Cardiac septum (tissue), 1 donor: ENCODE measurements at places on chromosomes 5 and 9.

- no peak for DNase-seq
Measured at GRCh38 chr9:130858739-130859705, 24.0 kb downstream of the ABL1 start.

DNA sequence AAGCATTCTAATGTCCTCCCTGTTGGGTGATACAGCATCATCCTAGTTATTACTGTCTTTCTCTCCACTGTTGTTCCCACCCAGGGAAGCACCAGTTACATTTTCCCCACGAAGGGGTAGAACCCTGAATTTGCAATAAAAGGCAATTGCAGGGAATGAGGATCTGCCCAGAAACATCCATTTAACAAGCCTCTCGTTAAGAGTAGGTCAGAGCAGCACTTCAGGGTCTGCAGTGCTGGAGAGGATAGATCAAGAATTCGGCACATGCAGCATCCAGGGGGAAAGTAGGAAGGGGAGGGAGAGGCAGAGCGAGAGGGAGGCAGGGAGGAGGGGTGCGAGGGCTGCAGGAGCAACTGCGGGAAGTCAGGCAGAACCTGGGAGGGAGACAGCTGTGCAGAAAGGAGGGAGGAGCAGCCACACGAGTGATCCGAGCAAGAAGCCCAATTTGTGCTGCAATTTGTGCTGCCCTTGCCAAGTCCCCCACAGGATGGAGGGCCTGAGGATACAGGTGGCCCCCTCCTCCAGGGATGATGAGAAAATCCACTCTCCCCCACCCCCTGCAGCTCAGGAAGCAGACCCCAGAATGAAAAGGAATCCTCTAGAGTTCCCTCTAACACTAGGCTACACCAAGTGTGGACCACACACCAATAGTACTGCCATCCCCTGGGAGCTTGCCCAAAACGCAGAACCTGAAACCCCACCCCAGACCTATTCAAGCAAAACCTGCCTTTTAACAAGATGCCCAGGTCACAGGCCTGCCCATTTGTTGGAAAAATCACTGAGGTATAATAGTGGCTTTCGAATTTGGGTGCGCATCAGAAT lies 62.2 kb downstream of the EPB41L4B start:
- no peak for DNase-seq

DNA sequence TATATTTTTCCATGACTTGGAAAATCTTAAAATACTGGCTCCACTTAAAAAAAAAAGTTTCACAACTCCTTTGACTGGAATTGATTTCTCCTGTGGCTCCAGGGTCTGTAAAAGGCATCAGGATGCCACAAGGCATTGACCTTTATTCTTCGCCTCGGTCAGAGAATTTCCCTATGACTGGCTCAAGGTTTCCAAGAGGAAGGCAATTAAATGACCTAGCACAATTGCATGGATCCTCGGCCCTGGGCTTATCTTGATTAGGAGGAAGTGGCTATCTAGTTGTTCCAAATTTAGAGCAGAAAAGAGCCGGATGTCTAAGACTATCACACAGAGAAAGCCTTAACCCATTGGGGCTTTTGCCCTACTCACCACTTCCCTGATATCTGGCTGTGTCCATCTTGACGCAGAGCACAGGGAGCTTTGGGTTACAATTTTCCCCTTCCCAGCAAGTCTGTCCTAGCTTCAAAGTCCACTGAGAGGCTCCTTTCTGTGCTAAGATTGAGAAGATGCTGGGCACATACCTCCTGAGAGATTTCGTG lies 56.9 kb upstream of the COL15A1 start:
- peak; percentile 69 for DNase-seq

DNA sequence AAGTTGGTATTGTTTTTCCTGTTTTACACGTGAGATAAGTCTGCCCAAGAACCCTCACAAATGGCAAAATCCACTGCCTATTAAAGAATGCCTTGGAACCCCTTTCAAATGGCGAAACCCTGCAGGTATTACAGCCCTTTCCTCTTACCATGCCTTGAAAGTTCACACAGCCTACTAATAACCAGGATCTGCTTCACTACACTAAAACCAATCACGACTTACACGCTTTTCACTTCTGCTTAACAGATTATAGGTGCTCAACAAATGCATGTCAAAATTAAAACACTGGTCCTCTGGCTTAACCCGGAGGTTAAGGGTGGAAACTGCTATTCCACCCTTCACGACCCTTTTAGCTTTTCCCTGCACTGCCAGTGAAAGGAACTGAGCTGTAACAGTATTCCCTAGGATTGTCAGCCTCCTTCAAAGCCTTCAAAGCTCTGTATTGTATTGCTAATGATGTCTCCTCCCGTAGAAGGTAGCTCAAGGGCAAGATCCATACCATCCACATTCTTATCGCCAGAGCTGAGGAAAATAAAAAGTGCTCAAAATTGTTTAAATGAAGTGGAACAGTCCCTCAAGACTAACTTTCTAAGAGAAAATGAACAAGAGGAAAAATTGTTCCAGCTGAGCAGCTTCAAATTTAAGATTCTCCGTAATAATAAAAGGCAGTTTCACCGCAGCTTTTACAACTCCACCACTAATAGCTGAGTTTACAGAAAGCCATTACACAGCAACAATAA lies 997 bp downstream of the AUH start:
- no peak for DNase-seq

GRCh38 chr5:96615223-96615622 lies 47.0 kb upstream of the CAST start:
- no peak for DNase-seq

- DNase-seq = no peak
Measured at GRCh38 chr9:96327694-96328352, 25.8 kb upstream of the HSD17B3 start.

GRCh38 chr9:14654932-14655331 lies 38.3 kb downstream of the ZDHHC21 start:
- no peak for DNase-seq

- DNase-seq = no peak
Measured at GRCh38 chr5:4042311-4042710, 446.7 kb downstream of the IRX1 start.
